Activated naive CD4-positive, alpha-beta T cell treated with Interleukin-2 at 50 U/mL for 16 hours (primary cell): ENCODE measurements at places on chromosomes 5 and 9.

GRCh38 chr9:7360513-7360912, 439.1 kb downstream of the DMAC1 start:
- DNase-seq = no peak

DNA sequence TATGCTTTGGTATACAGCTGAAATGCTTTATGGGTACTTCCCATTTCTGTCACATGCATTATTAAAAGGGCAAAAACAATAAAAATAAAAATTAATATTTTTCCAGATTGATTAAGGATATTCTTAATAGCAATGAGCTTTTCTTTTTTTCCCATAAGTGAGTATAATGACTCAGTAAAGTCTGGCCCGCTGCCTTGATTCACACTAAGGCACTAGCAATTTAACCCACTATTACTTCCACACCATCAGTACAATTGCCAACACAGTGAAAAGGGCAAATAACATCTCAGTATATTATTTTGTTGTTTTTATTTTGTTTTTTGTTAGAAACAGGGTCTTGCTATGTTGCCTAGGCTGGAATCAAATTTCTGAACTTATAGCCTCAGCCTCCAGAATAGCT, 150.1 kb downstream of the RNF180 start:
- no peak for DNase-seq

- no peak for DNase-seq
Measured at GRCh38 chr9:346111-346571, 131.5 kb downstream of the DOCK8 start.

- DNase-seq = no peak
Measured at GRCh38 chr9:130868230-130868629, 28.4 kb downstream of the QRFP start.

DNA sequence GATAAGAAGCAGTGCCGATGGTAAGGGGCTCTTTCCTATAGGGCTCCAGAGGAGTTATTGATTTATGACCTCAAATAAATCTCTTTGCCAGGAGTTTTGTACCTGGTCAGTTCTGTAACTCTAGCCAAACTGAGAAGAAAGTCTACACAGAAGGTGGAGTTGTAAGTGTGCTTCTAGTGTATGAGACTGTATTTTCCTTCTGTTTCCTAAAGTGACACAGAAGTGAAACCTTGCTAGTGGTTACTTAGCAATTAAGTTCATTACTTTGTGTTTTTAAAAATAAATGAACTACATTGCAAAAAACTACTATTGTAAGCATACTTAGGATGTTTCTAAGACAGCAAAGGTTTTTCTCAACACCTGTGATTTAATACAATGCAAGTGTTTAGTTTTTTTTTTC, 48.7 kb upstream of the ACTBL2 start:
- no peak for DNase-seq

DNA sequence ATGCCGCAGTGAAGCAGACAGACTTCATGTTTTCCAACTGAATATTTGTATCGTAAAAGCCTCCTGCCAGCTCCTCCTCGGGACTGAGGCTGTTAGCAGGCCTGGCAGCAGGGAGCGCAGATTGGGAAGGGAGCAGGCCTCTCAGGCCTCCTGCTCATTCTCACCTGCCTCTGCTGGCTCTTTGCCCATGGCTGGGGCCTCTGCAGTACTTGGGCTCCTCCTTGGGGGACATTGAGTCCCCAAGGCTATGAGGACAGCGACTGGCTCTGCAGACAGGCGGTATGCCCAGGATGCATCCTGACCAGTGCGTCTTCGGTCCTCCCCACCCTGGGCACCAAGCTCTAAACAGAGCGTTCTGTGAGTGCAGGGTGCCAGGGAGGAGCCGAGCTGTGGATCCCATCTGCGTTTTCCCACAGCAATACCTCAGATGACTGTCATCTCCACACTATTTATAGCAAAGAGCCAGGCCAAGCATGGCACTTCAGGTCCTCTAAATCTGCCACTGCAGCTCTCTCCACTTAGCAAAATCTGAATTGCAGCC, 38.7 kb downstream of the TSTD2 start:
- DNase-seq = no peak

DNA sequence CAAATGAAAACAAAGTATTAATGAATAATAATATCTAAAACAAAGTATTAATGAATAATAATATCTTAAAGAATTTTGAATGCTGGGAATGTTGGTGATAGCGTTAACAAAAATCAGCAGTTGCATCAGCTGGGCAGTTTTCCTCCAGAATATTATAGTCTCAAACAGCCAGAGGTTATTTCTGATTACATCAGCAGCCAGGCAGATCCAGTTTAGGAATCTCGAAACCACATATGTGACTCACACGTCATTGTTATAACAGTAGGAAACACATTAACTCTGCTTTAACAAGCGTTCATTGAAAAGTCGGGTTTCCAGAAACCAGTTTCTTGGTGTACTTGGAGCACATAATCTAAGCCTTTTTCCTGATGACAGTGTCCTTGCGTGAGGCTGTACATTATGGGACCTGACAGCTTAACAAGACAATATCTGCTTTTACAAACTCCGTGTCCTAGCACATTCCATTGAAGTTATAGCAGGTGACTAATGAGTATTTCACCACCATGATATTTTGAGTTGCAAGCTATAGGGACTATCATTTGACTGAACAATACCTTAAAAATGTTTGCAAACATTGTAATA, 559.5 kb upstream of the KLF4 start:
- DNase-seq = no peak

GRCh38 chr5:105812304-105812703, 1858.4 kb downstream of the EFNA5 start:
- DNase-seq = no peak

DNA sequence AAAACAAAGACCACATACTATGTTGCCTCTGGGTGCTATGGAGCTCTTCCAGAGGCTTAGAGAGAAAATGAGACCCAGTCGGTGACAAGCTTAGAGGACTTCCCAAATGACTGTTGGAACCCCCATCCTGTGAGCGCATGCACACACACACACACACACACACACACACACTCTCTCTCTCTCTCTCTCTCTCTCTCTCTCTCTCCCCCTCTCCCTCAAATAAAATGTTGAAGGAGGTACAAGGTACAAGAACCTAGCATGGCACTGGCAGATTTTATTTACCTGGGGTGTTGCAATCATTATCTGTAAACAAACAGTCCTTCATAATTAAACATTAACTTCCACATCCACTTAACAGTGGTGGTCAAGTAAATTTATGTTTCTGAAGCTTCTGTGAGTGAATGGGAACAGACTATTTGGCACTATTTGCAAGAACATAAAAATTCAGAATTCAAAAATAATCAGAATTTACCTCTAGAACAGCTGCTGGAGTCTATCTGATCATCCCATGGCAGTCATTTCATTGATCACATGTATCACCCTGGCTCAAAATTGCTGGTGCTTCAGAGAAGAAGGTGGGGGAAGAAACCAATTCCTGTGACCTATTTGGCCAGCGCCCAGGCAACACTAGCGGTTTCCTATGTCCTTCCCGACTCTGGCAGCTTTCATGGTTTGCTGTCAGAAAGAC, 24.9 kb downstream of the TRPM3 start:
- no peak for DNase-seq

DNA sequence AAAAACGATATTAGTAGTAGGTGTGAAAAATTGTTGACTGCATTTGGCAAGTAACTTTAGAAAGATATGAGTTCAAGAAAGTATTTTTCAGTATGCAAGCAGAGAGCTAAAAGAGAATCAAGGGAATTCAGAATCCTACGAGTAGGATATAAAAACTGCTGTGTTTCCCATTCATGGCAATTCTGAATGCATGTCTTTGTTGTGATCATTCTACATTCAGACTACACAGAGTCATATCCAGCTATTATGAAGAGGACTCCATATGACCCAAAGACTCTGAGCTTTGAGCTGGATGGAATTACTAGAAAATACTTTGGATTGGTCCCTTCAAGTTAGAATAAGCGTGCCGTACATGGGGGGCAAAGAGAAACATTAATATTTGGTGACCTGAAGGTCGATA, 12.0 kb downstream of the IFNE start:
- DNase-seq = no peak

- DNase-seq = no peak
Measured at GRCh38 chr5:57186194-57186593, 12.3 kb downstream of the GPBP1 start.

DNA sequence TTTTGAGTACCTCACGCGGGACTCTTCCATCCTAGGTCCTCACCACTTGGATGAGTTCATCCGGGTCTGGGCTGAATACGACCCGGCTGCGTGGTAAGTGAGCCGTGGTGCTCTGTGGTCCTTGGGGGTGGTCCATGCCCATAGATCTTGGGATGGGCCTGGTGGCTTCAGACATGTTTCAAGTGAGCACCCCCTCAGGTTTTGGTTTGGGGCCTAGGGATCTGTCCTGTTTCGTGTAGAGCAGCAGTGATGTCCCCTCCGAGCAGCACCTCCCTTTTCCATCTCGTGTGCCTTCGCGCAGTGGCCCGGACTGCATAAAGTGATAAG, 218.9 kb downstream of the CACNA1B start:
- DNase-seq = no peak

- DNase-seq = no peak
Measured at GRCh38 chr5:17763301-17763700, 129.0 kb downstream of the TAF11L14 start.

DNA sequence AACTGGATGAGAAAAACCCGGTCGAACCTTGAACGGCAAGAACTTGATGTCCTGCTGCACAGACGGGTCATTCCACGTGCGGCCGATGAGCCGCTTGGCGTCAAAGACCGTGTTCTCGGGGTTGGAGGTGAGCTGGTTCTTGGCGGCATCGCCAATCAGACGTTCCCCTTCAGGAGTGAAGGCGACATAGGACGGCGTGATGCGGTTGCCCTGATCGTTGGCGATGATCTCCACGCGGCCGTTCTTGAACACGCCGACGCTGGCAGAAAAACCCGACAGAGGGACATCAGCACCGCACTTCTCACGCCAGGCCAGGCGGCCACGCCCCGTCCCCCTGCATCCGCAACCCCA, 519 bp downstream of the HSPA5 start:
- DNase-seq = peak; percentile 54

DNA sequence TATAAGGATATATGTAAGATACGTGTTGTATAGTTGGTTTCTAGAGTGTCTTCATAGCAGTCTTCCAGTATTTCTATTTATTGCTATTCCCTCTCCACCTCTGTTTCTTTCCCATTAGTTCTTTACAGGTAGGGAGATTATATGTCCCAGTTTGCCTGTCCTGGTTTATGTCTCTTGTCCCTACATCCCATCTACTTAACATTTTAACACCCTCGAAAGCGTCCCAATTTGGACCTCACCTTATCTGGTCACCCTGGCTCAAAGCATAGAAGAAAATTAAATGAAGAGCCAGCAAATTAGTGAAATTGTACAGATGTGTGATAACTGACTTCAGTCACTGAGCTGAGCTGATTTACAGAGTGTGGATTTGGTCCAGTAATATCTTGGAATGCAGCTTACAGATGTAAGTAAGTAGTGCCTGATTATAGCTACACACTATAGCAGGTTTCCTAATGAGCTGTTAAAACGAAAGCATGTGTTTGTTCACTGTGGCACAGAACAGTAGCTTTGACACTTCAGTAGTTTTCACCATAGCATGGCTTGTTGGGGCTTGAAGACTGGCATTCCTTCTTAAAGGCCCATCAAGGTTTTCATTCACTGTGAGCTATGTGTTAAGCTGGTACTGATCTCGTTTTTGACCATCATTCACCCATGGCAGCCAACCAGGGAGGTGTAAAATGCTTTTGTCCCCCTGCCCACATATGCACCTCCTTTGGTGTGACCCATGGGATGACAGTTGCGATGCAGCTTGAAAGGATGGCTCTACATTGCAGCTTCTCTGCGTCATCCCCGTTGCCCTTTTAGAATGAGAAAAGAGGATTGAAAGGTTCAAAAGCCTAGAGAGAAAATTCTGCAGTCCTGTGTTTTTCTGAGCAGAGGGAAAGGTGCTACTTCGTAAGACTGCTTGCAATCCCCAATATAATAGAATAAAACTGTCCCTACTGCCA, 192.1 kb upstream of the DMRT1 start:
- no peak for DNase-seq

GRCh38 chr5:77140350-77140749, 53.3 kb upstream of the ZBED3 start:
- DNase-seq = no peak

- DNase-seq = no peak
Measured at GRCh38 chr5:65837139-65837538, 89.2 kb upstream of the ERBIN start.

DNA sequence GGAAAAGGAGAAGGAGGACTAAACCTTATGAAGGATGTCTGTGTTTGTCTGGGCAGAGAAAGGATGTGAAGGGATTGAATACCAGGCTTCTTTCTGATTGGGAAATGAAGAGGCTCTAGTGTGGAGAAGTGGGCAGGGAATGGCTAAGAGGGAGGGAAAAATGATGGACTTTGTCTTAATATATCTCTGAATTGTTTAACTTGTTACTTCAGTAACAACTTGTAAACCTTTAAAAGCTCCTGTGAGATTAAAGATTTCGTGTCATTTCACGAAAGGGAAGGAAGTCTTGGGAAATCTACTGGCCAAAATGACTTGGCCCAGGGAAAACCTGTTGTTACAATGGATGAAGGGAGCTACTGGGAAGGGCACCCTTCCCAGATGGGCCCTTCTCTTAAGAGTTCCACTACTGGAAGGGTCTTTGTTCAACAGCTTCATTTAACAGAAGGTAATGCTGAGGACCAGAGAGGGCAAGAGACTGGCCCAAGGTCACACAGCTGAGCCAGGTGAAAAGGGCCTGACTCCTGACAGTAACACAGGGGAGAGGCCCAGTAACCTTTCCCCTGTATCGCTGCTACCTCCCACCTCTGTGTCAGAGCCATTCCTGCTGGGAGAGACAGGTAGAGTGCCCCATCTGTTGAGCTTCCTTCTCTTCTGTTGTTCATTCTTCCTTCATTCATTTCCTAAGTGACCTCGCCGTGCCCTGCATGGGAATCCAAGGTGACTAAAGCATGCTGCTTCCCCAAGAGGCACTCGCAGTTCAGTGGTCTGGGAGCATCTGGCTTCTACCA, 5.1 kb upstream of the TCOF1 start:
- no peak for DNase-seq

DNA sequence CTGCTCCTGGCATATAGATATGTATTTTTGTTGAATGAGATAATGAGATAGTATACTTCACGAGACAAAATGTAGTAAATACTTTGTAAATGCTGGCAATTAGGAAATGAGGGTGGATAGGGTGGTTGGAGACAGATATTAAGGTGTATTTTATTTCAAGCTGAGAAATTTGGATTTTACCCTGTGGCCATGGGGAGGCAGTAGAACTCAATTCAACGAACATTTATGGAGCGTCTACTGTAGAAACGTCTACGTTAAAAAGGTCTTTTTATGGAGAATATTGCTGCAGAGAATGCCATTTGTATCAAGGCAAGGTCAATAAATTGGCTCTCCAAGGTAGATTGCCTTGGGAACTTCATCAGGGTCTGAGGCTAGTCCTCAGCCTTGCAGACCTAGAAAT, 21.5 kb upstream of the RALGPS1 start:
- no peak for DNase-seq
